Stimulated activated CD4-positive, alpha-beta T cell treated with anti-CD3 and anti-CD28 coated beads, Interleukin-1b, Interleukin-23, amount 100 ng/mL, for 48 hours (primary cell): ENCODE measurements at places on chromosomes 12 and 14.
A peak's percentile ranks its signal among the peaks of the same experiment; 100 is the strongest.

- peak; percentile 9 for DNase-seq
Observed at GRCh38 chr12:93813972-93814821, 137.0 kb downstream of the CRADD start.

GRCh38 chr12:43883748-43884147 is 47.9 kb downstream of the TMEM117 start:
- no peak for DNase-seq

GRCh38 chr12:105235281-105235731 is 668 bp downstream of the APPL2 start:
- no peak for DNase-seq

- no peak for DNase-seq
Observed at GRCh38 chr12:90816353-90817089, 138.5 kb downstream of the CCER1 start.

DNA sequence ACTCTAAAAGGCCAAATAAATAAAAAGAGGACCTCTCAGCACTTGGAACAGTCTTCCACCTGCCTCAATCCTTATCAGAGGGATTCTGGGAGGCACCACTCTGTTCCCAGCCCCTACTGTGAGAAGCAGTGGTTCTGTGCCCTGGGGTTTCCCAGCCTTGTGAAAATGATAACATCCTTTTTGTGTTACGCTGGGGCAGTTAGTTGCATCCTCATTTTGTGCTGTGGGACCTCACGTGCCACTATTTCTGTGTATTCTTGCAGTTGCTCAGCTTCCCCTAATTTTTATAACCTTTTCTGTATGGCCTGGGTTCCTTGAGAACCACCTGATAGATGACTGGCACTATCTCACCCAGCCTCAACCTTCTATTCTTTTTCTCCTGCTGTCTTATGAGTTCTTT is 10.8 kb upstream of the CMA1 start:
- DNase-seq = no peak

- no peak for DNase-seq
Observed at GRCh38 chr14:72741826-72742117, 152.1 kb downstream of the DPF3 start.

DNA sequence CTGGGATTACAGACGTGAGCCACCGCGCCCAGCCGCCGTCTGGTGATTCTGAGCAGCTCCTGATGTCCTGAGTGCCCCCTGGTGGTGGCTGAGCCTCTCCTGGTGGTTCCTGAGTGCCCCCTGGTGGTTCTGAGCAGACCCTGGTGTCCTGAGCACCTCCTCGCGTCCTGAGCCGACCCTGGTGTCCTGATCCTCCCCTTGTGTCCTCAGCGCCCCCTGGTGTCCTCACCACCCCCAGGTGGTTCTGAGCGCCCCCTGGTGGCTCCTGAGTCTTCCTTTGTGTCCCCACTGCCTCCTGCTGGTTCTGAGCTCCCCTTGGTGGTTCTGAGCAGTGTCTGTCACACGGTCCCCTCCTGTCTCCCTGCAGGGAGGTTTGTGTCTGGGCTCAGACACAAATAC is 1304.9 kb downstream of the TMEM121 start:
- DNase-seq = peak; percentile 87

- no peak for DNase-seq
Observed at GRCh38 chr12:74431801-74432200, 105.8 kb upstream of the ATXN7L3B start.

- no peak for DNase-seq
Observed at GRCh38 chr14:28773861-28774691, 7.5 kb downstream of the FOXG1 start.

DNA sequence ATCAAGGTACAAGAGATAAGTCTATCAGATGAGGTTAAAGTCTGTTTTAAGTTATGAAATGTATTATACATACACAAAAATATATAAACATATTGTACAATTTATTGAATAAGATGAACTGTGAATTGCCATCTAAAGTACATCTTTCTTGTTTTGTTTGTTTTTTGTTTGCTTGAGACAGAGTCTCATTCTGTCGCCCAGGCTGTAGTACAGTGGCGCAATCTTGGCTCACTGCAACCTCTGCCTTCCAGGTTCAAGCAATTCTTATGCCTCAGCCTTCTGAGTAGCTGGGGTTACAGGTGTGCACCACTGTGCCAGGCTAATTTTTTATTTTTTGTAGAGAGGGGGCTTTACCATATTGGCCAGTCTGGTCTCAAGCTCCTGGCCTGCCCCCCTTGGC is 10.0 kb upstream of the PPP4R3A start:
- DNase-seq = no peak

GRCh38 chr12:107196681-107197080 is 103.3 kb upstream of the CRY1 start:
- DNase-seq = no peak

DNA sequence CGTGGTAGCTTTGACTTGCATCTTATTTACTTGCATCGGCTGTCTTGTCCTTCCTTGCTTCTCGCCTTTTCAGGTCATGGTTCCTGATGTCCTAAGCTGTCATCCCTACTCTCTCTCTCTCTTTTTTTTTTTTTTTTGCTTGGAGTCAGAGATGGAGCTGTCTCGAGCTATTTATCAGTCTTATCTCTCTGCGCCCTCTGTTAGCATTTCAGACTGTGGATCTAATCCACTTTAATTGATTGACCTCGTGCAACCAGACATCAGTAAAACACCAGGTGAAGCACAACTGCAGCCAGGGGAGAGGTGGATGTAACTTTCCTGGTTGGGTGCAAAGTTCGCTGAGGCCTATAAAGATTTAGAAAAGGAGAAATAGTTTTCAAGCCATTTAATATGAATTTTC is 554.8 kb downstream of the DIO2 start:
- DNase-seq = no peak

- no peak for DNase-seq
Observed at GRCh38 chr12:109572506-109572845, 828 bp downstream of the MMAB start.

GRCh38 chr14:22588526-22589095 is 413 bp downstream of the DAD1 start:
- DNase-seq = no peak

GRCh38 chr14:58299401-58300330 is 1.3 kb downstream of the ARID4A start:
- DNase-seq = no peak

DNA sequence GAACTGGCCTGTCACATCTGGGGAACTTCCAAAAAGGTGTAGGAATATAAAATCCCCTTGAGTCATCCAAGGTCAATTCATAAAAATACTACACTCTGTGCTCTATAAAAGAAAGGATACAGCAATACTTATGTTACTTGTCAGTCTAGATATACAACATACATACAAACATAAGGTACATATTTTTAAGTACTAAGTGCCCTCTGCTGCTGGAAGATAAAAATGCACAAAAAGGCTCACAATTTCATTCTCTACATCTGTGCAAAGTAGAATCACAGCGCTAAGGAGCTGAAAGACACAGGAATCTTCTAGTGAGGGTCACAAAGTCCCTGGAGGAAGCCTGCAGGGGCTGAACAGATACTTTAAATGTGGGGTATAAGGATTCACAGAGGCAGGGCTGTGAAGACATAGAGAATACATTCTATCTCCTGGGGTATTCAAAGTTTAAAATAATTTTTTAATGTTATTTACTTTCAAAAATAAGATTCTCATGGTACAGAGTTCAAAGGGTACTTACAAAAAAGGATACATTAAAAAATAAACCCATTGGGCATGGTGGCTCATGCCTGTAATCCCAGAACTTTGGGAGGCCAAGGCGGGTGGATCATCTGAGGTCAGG is 10.2 kb upstream of the GOLGA5 start:
- no peak for DNase-seq

- no peak for DNase-seq
Observed at GRCh38 chr12:93823616-93824391, 146.6 kb downstream of the CRADD start.

GRCh38 chr14:105489542-105490266 is 1.3 kb upstream of the TEDC1 start:
- DNase-seq = peak; percentile 85

DNA sequence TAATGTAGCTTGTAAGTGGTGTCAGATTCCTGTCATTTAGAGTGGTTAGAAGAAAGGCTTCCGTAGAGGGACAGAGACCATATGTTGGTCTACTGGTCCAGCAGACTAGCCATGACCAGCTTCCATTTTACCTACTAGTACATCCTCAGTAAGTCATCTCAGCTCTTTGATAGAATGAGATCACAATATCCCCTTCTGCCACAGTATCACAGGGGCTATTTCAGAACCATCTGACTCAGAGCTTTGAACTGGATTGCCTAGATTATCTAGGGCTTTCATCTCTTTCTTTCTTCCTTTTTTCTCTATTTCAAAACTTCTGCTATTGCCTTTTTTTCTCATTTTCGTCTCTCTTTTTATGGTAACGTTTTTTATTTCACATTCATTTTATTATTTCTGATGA is 4.7 kb downstream of the ZDHHC17 start:
- no peak for DNase-seq

GRCh38 chr14:76776428-76777251 is 15.4 kb downstream of the VASH1 start:
- DNase-seq = no peak

- no peak for DNase-seq
Observed at GRCh38 chr14:52275372-52275771, 7.9 kb downstream of the PTGDR start.

DNA sequence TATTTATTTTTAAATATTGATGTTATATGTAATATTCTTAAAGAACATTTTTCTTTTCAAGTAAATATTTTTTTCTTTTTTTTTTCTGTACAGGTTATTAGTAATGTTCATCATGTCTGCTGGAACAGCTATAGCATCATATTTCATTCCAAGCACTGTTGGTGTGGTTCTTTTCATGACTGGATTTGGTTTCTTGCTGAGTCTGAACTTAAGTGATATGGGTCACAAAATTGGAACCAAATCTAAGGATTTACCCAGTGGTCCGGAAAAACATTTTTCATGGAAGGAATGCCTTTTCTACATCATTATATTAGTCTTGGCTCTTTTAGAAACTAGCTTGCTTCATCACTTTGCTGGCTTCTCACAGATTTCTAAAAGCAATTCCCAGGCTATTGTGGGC is 23.2 kb downstream of the PCNX4 start:
- no peak for DNase-seq

- DNase-seq = no peak
Observed at GRCh38 chr12:132647858-132648257, 29.3 kb downstream of the P2RX2 start.

GRCh38 chr12:46763230-46763629 is 62.6 kb downstream of the SLC38A4 start:
- no peak for DNase-seq

- no peak for DNase-seq
Observed at GRCh38 chr14:59181791-59182190, 6.7 kb upstream of the DAAM1 start.

DNA sequence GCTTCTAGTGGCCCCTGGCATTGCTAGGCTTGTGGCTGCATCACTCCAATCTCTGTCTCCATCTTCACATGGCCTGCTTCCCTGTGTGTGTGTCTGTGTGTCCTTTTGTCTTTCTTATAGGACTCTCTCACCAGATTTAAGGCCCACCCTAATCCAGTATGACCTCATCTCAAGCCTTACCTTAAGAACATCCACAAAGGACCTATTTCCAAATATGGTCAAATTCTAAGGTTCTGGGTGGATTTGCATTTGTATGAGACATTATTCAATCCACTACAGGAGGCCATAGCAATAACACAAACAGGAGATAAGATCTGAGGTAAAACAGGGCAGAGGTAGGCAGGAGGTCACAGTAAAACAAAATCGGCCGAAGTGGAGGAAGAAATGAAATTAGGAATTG is 375.9 kb downstream of the BTG1 start:
- no peak for DNase-seq

DNA sequence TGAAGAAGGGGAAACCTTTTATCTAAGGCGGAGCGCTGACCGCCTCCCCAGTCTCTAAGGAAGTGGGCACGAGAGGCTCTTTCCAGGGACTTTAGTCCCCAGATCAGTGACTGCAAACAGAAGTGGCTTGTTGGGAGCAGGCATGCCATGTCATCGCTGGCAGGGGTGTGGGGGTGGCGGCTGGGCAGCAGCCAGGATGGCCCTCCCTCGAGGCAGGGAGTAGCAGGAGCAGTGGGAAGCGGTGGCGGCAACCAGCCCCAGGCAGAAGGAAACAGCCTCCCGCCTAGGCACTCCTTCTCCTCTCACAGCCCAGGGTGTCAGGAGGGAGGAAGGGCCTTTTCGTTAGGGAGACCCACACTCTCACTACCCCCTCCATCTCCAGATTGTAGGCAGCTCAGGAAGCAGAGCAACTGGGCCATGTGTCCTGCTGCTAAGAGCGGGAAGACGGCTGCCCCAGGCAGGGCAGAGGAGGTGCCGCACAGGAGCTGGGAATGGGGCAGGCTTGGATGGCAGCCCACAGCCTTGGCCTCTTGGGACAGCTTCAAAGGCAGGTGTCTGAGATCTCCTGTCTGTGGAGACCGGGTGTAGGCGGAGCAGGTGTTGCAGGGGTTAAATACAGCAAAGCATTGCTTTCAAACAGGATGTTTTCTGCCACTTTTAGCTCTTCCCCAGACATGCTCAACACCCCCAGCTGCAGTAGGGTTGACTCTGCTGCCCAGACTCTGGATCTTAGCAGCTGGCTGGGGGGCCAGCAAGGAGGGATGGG is 21.8 kb downstream of the VDR start:
- no peak for DNase-seq

DNA sequence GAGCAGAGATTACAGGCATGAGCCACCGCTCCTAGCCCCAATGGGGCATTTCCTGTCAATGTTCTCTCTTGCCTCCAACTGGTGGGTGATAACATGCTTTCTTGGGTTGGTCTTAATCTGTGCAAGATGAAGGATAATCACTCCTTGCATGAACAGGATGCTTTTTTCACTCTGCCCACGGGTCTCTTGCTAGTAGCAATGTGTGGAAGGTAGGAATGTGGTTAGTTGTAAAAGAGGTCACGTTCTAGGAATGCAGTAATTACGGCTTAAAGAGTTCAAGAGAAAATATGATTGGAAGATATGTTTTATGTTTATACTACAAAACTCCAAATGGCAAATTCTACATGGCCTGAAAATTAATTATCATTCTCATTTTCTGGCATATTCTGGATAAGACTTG is 10.5 kb downstream of the RNASE10 start:
- no peak for DNase-seq

DNA sequence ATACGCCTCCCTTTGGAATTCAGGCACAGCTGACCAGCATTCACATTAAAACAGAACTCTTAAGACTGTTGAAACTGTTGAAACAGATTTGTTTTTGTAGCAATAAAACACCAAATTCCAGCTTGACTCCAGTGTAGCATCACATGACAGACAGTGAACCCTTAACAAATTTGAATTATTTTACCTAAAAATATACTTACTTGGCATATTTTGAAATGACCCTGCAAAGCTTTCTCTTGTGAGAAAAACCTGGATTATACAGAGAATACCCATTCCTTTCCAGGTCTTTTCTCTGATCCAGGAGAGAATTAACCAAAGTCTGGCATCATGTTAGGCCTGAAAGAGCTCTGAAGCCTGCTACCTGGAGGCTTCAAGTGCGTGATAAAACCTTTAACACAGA is 410.3 kb downstream of the FOXG1 start:
- no peak for DNase-seq
